ENCODE measurements at places on chromosomes 4 and X.

GRCh38 chr4:181308476-181309312 is 934.5 kb upstream of the TENM3 start:
- no peak for DNase-seq

- DNase-seq = no peak
Observed at GRCh38 chr4:82458729-82459128, 28.3 kb downstream of the ENOPH1 start.

DNA sequence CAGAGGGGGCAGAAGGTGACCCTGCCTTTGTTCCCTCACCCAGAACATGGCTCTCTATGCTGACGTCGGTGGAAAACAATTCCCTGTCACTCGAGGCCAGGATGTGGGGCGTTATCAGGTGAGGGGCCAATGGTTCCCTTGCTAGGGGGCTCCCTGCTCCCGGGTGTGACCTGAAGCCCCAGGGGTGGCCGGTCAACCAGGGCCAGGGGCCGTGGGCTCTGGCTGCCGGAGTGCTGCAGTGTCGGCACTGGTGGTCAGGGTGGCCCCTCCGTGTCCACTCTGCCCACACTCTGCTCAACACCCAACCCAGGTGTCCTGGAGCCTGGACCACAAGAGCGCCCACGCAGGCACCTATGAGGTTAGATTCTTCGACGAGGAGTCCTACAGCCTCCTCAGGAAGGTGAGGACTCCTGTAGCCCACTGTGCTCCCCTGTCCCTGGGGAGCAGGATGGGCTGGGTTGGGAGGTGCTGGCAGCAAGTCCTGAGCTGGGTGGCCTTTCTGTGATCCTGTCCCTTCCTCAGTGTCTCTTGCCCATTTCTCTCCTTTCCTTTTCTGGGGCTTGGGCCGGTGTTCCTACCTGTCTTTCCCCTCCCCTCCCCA is 3.0 kb downstream of the SSR4 start:
- no peak for DNase-seq

DNA sequence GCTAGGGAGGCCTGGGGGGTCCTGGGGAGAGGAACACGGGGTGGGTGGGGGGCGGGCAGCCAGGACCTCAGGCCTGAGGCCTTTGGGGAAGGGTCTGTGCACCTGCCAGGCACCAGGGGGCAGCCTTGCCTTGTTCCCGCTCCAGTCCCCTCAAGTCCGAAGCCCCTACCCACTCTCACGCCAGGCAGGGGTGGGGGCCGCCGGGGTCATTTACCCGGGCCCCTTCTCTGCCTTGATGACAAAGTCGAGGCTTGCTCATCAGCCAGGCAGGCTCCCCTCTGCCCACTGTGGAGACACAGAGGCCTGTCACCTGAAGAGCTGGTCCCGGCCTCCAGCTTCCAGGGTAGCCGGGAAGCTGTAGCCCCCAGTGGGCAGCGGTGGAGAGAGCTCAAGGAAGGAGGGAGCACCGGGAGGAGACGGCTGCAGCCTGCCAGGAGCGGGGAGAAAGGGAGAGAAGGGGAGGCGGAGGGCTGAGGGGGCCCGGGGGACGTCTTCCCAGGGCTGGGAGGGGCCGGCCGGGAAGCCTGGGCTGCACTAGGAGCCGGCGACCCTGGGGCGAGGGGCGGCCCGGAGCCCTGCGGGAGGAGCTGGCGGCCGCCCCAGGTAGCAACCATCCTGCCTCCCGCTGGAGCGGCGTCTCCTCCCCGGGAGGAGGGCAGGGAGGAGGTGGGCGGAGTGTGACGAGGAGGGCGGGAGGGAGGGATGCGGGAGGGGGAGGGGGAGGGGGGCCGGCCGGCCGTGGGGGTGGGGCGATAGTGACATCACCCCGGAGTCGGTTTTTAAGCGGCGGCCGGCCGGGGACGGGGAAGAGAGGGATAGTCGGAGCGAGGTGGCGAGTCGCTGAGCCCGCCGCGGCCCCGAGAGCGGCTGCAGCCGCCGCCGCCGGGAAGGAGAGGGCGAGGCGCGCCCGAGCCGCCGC is at the start of gene SLC6A8:
Gene SLC6A8, plus strand, starts transcription at position 806 of the 919 bp plus-strand sequence. CDS start 649 bp downstream, outside the sequence.
- DNase-seq = peak; percentile 62

DNA sequence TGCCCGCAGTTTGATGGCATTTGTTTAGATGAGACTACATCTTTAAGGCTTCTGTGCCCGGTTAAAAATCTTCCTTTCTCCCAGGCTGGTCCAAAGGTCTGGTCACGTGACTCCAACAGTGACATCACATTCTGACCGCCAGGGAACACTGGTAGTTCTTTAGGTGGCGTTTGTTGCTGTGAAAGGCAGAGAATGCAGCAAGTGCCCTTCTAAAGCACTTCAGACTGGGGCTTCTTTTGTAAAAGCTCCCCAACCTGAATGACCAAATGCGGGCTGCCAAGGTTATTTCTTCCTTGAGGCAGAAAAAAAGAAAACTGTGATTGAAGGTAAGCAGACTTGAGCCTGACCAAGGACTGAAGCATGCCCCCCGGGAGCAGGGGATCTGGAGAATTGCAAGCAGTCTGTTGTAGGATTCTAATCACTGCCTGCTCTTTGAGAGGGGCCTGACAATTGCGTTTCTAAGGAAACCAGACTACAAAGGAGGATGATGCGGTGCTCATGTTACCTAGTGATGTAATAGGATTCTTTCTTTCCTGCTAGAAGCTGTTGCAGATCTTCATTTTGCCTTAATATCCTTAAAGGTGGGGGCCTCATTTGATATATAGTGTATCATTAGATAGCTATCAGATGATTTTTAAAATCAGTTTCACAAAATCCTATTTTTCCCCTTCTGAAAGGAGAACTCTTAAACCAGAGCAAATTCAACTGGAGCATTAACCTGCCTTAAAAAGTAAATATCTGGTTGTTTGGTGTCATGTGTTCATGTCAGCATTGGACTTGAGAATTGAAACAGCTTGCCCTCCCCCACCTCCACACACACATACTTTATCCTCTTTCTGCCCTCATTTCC is 133.1 kb downstream of the AKAP4 start:
- peak; percentile 22 for DNase-seq

GRCh38 chrX:129694805-129695204 is 40.0 kb upstream of the APLN start:
- DNase-seq = no peak

- no peak for DNase-seq
Observed at GRCh38 chrX:57905141-57905540, 5.1 kb downstream of the ZXDA start.

GRCh38 chr4:101086801-101087586 is 260.3 kb downstream of the PPP3CA start:
- no peak for DNase-seq

DNA sequence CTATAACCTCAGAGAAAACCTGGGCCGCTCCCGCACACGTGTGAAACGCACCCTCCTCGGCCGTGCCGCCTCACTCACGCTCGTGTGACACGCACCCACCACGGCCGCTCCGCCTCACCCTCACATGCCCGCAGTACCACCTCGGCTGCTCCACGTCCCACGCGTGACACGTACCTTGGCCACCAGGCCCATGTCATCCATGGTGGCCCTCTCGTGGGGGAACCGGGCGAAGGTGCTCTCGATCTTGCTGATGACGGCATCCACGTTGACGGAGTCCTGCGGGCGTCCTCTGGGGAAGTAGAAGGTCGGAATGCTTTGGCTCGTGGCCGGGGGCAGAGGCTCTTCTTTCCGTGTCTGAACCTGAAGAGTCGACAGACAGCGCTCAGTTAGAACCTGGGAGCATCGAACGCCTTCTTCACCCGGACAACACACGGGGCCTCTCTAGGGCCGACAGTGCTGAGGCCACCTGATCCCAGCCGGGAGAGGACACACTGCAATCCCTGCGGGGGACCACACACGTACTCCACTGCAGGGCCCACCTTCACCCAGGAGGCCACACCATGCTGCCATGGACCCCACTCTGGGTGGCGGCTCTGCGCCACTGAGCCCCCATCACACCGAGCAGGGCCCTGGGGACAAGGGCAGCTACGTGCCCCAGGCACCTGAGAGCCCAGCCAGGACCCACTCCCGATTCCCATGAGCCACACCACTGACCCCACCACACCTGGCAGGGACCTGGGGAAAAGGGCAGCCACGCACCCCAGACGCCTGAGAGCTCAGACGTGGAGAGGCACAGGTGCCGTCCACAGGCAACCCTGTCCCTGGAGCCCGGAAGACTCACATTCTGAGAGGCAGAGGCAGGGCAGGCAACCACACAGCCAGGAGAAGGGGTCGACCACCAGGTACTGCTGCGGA is 25.2 kb downstream of the PPP2R3B start:
- no peak for DNase-seq

GRCh38 chrX:2478546-2479419 is 22.0 kb downstream of the DHRSX start:
- no peak for DNase-seq

DNA sequence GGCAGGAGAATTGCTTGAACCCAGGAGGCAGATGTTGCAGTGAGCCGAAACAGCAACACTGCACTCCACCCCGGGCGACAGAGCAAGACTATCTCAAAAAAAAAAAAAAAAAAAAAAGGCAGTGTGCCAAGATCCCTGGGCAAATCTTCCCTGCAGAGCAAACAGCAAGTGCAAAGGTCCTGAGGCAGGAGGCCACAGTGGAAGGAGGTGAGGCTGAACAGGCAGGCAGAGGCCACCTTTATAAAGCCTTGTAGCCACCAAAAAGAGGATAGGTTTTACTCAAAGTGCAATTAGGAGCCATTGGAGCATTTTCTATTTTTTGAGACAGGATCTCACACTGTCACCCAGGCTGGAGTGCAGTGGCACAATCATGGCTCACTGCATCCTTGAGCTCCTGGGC is 45.1 kb upstream of the TLR2 start:
- no peak for DNase-seq

DNA sequence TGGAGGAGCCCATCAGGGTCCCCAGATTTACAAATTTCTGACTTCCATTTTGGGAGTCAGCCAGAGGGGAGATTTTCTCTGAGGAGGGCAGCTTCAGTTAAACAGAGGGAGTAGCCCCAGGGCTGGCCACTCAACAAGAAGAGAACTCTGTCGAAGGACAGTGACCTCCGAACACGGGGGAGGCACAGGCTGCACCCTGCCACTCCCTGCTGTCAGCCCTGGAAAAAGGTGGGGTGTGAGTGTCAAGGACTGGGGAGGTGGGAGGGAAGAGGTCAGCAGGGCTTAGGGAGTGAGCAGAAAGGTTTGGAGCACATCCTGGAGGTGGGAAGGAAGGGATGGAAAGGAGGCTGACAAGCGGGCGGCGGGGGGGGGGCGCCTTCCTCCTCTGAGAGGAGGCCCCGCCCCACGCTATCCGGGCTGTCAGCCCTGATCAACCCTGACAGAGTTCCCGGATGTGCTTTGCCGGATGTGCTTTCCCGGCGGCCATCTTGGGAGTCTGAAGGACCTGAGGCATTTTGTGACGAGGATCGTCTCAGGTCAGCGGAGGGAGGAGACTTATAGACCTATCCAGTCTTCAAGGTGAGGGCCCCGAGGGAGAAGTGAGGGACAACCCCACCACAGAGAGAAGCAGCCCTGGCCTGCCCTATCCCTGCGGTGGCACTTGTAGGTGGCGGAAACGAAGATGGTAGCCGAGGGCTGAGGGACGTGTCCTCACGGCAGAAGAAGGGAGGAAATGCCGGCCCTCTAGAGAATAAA is at the start of gene MAGEC1:
Gene MAGEC1, plus strand, starts transcription at position 495 of the 756 bp plus-strand sequence. CDS start 1,179 bp downstream, outside the sequence.
- DNase-seq = no peak

- DNase-seq = no peak
Observed at GRCh38 chr4:56803471-56803870, 18.0 kb downstream of the SPINK2 start.

DNA sequence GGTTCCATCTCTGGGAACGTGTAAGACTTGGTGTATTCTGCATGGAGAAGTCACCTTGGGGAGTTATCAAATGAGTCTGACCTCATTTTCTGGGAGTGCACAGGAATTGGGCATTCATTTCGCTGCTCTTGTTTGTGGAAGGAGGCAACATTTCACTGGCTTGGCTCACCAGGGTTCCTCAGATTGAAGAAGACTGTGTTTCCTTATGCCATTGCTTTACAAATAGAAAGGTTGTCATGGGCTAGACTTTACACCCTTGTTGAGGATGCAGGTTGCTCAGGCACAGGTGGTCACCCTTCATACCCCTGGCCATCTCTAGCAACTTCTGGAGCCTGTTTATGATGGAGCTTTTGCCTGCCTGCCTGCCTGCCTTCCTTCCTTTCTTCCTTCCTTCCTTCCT is 114.4 kb downstream of the AASDH start:
- no peak for DNase-seq

- DNase-seq = no peak
Observed at GRCh38 chr4:18042754-18043153, 21.2 kb upstream of the LCORL start.

DNA sequence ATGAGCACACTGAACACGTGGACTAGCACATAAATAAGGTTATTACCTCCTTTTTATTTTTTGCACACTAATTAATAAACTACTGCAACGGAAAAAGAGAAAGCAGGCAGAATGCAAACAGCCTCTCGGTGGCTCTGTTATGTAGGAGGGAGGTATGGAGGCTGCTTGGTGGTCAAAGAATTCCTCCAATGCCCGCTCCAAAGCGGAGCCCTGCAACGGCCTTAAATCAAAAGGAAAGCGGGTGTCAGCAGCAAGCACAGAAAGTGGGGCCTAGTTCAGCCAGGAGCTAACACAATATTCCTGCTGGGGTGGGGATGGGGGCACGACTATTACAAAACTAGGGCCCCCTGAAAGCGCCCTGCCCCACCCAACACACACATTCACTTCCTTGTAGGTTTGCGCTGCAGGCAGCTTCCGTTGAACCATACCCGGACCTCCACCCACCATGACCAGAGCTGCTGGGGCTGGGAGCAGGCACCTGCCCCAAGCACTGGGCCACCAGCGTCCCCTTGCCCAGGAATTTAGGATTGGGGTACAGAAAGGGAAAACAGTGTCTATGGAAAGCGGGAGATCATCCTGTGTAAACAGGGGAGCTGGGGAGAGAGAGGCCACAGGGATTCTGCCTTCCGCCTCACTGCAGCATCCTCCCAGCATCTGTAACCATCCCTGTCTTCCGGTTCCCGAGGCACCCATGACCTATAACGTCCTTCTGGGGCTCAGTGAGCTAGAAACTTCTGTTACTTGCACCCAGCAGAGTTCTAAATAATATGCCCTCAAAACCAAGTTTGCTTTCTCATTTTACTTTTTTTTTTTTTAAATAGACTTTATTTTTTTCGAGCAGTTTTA is 57.1 kb upstream of the DDX3X start:
- no peak for DNase-seq

DNA sequence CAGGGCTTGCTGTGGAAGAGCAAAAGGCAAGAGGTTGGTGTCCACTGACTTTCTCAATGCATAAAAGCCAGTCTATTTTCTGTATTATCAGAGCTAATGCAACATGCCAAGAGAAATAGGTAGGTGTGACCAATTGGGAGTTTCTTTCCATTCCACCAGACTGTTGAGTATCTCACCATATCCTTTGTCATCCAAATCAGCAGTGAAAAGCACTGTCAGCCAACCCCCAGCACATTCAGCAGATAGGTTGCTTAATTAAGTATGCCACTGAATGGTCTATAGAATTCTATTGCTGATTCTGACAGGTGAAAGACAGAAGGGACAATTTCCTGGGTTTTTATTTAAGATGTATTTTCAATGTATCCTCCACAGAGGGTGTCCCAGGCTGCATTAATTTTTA is 139.8 kb downstream of the HS6ST2 start:
- no peak for DNase-seq

DNA sequence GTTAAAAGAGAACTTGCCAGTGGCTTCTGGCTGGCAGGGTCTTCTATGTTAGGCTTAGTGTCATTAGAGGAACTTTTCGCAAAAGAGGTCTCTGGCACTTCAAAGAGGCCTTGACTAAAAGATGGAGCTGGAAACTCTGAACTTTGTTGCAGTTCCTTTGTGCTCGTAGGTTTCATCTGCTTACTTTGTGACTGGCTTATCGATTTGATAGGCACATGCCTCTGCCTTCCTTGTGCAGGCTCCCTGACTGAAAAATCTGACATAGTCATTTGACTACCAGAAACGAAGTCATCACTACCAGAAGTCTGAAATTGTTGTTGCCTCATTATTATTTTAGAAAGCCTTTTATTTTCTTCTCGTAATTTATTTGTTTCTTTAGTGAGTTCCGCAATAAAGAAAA is 93.9 kb upstream of the IL13RA1 start:
- no peak for DNase-seq
